ENCODE measurements at places on chromosomes 3 and 15.

GRCh38 chr3:48552111-48552951 lies 4.3 kb downstream of the PFKFB4 start:
- no peak for DNase-seq

DNA sequence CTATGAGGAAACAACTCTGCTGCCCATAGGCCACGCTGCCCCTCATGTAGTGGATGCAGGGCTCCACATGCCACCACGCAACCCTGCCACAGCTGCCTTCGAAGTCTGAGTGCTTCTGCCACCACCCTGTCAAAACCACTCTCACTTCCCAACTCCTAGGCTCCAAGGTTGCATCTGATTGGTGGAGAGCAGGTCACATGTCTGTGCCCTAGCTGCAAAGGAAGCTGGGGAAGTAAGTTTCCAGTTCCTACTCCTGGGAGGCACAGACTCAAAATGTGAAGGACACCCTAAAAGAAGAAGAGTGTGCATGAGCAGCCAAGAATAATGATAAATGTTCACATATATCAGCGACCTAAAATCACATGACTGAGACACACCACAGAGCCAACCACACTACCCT lies 31.9 kb upstream of the TICRR start:
- no peak for DNase-seq

GRCh38 chr3:59692117-59692516 lies 642.3 kb upstream of the CFAP20DC start:
- DNase-seq, result no peak

DNA sequence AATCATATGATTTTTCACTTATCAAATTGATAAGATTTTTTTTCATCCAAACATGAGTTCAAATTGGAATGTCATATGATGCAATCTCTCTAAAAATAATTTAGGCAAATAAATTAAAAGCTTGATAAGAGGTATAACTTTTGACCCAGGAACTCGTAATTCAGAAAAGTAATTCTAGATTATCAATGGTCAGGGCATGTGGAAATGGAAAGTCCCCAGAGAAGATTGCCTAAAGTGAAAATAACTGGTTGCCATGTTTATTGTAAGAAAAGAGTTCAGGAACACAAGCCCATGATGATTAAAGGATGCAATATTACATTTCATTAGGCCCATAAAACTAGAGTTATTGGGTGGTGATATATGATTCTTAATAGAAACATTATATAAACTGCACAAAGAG lies 1514.8 kb downstream of the SI start:
- no peak for DNase-seq

GRCh38 chr3:98032904-98033303 lies 2.2 kb downstream of the GABRR3 start:
- no peak for DNase-seq

All from activated naive CD4-positive, alpha-beta T cell (primary cell).